ENCODE measurements at places on chromosomes 6 and 20.
A peak's percentile ranks its signal among the peaks of the same experiment; 100 is the strongest.

DNA sequence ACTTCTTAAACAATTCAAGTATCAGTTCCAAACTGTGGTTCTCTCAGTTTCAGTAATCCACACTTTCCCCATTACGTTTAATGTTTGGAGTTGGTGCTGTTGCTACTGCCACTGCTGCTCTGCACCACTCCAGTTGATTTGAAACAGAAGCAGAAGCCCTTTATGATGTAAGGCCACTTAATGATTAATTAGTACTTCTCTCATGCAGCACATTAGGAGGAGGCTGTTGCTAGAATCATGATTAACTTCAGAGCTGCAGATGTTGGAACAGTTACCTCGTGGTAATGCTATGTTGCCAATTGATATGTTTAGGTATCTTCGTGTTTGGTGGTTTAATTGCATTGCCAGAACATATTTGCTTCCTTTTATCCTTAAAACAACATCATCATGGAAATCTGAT is 986.2 kb upstream of the CITED2 start:
- no peaks in the 10 kb centered on the region for H3K36me3 ChIP-seq
- H3K4me3 ChIP-seq = no peak overlapping the region
- no peaks in the 10 kb centered on the region for H3K4me1 ChIP-seq
- no peak overlapping the region for H3K27ac ChIP-seq

DNA sequence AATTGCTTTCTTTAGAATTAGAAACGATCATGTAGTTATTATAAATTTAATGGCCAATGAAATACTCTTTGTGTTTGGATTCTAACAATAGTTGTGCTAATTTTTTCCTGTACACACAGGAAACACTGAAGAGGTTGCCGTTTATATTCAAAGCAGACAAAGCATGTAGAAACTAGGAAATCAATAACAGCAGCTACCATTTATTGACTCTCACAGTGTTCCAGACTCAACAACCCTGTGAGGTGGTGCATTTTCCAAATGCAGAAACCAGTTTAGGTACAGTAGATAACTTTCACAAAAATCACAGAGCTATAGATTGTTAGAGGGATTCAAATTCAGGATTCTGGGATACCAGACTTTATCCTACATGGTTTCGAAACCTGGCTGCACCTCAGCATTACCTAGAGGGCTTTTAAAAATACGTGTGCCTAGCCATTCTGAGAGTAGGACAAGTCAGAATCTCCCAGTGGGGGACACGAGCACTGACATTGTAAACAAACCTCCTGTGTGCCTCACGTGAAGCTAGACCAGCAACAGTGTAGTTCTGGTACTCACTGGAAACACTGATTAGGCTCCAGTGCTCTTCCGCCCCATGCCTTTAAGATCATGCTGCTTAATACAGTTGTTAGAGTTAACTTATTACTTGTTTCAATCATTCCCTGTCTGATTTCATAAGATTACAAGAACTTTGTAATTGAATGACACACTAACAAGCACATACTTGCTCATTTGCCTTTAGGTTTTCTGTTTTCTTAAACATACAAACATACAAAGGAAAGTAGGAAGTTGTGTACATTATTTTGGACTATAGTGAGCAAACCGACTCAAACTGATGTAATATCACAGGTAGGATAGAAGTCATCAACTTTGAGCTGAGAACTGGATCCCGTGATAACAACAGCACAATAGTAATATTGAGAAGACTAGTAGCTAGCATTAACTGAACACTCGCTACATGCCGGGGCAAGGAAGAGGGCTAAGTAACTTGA is 65.8 kb downstream of the MAP3K4 start:
- H3K4me3 ChIP-seq = no peak overlapping the region
- no peaks in the 10 kb centered on the region for H3K4me1 ChIP-seq
- H3K36me3 ChIP-seq = peaks cover 5% of the 10 kb centered on the region
- H3K27ac ChIP-seq = no peak overlapping the region

- peaks cover 5% of the 10 kb centered on the region for H3K4me1 ChIP-seq
- H3K36me3 ChIP-seq = no peaks in the 10 kb centered on the region
- H3K27me3 ChIP-seq = no peaks in the 10 kb centered on the region
- H3K4me3 ChIP-seq = no peak overlapping the region
- H3K27ac ChIP-seq = no peak overlapping the region
Measured at GRCh38 chr6:33865478-33866077, 61.8 kb upstream of the MLN start.

GRCh38 chr20:59587570-59587969 is 16.8 kb upstream of the PHACTR3 start:
- H3K27ac ChIP-seq = no peak overlapping the region
- no peaks in the 10 kb centered on the region for H3K27me3 ChIP-seq
- H3K4me3 ChIP-seq = no peak overlapping the region
- H3K36me3 ChIP-seq = peaks cover 5% of the 10 kb centered on the region

GRCh38 chr6:38155621-38156204 is 336.2 kb downstream of the ZFAND3 start:
- H3K27me3 ChIP-seq = no peaks in the 10 kb centered on the region
- peak overlapping the region; percentile 37 for H3K27ac ChIP-seq
- peaks cover 46% of the 10 kb centered on the region for H3K36me3 ChIP-seq
- H3K4me3 ChIP-seq = no peak overlapping the region
- peaks cover 32% of the 10 kb centered on the region for H3K4me1 ChIP-seq

- no peaks in the 10 kb centered on the region for H3K36me3 ChIP-seq
- no peak overlapping the region for H3K4me3 ChIP-seq
- H3K4me1 ChIP-seq = no peaks in the 10 kb centered on the region
- DNase-seq = no peak
- no peak overlapping the region for H3K27ac ChIP-seq
Measured at GRCh38 chr6:155958550-155958949, 502.9 kb upstream of the NOX3 start.

- H3K27ac ChIP-seq = no peak overlapping the region
- H3K36me3 ChIP-seq = no peaks in the 10 kb centered on the region
- no peak overlapping the region for H3K4me3 ChIP-seq
- no peak for DNase-seq
- H3K27me3 ChIP-seq = no peaks in the 10 kb centered on the region
Measured at GRCh38 chr6:98579079-98579478, 255.3 kb upstream of the POU3F2 start.

GRCh38 chr6:147384737-147385710 is 123.5 kb upstream of the SAMD5 start:
- H3K4me3 ChIP-seq = no peak overlapping the region
- H3K27ac ChIP-seq = no peak overlapping the region
- H3K4me1 ChIP-seq = no peaks in the 10 kb centered on the region
- H3K36me3 ChIP-seq = no peaks in the 10 kb centered on the region
- no peaks in the 10 kb centered on the region for H3K27me3 ChIP-seq

DNA sequence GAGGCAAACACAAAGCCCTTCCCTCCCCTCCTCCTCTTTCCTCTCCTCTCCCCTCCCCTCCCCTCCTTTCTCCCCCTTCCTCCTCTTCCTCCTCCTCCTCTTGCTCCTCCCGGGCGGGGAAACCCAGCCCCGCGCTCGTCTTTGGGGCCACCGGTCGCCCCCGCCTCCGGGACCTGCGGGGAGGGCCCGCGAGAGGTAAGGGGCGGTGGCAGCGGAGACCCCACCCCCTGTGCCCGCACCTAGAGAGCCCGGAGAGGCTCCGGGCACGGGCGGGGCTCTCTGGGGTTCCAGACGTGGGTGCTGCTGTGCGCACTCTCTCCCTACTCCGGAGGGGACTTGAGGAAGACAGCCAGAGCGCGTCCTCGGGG is at the start of gene RIN2:
RIN2 (plus strand) TSS at position 126 of the 368 bp plus-strand sequence. CDS start 131,344 bp downstream, outside the sequence.
- DNase-seq = no peak
- peak within 1 kb of the TSS; percentile 65 for H3K4me3 ChIP-seq
- peaks cover 23% of the 10 kb centered on the region for H3K4me1 ChIP-seq
- H3K27ac ChIP-seq = peak within 1 kb of the TSS; percentile 90

- no peak overlapping the region for H3K4me3 ChIP-seq
- no peaks in the 10 kb centered on the region for H3K27me3 ChIP-seq
- DNase-seq = no peak
Measured at GRCh38 chr6:133223452-133224029, 17.6 kb upstream of the EYA4 start.

GRCh38 chr6:57252137-57252536 is 30.0 kb upstream of the RAB23 start:
- no peak overlapping the region for H3K27ac ChIP-seq
- H3K36me3 ChIP-seq = no peaks in the 10 kb centered on the region
- H3K27me3 ChIP-seq = no peaks in the 10 kb centered on the region
- no peak for DNase-seq
- no peak overlapping the region for H3K4me3 ChIP-seq
- H3K4me1 ChIP-seq = no peaks in the 10 kb centered on the region

GRCh38 chr6:160141001-160141726 is 19.5 kb downstream of the SLC22A1 start:
- H3K4me3 ChIP-seq = no peak overlapping the region
- peaks cover 26% of the 10 kb centered on the region for H3K4me1 ChIP-seq
- peak overlapping the region; percentile 4 for H3K27ac ChIP-seq
- no peaks in the 10 kb centered on the region for H3K36me3 ChIP-seq
- no peaks in the 10 kb centered on the region for H3K27me3 ChIP-seq

DNA sequence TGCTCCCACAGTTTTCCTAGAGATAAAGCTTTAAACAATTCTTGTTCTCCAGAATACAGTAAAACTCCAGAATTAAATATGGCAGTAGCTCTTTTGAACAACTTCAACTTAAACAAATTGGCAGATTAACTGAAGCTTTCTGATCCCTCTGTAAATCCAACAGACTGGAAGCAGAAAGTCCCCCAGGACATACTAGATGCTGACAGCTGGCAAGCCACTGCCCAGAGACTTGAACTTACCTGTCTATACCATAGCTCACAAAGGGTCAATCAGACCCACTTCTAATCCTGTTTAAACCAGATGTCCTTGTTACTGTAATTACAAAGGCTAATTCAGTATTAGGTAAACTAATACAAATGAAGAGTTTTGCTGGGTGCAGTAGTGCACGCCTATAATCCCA is 12.3 kb downstream of the GPLD1 start:
- no peak overlapping the region for H3K27ac ChIP-seq
- H3K4me3 ChIP-seq = no peak overlapping the region
- H3K36me3 ChIP-seq = no peaks in the 10 kb centered on the region
- no peaks in the 10 kb centered on the region for H3K27me3 ChIP-seq
- no peak for DNase-seq

DNA sequence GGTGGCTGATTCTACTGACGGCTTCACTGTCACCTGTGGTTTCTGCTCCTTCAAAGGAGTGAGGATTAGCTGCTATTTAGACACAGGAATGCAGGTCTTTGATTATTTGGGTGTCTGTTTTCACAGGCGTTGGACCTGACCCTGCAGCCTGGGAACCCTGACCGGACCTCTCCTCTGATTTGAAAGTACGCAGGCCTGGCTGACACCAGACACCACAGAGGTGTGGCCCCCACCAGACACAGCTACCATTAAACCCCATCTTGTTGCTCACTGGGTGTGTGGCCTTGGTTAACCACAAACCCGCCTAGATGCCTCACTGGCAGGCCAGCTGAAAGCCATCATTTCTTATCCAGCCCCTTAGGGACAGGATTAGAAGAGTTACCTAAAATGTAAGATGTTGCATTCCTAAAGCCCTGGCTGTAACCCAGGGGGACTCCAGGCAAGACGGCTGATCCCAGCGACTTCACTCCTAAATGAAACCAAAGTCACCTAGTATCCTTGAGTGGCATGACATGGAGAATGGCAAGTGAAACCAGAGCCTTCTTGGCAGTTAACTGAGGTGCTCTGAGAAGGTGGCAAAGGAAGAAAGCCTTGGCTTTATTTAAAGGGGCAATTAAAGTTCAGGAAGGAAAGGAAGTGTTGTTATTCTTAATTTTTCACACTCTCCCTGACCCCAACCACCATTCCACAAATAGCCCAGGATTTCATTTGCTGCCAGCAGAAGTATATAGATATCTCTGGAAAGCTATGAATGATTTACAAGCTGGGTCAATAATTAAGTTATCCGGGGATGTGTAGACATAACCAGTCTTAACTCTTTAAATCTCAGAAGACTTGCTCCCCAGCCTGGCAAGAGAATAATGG is 169.9 kb downstream of the QRSL1 start:
- no peak for DNase-seq
- no peak overlapping the region for H3K27ac ChIP-seq
- no peaks in the 10 kb centered on the region for H3K27me3 ChIP-seq
- no peaks in the 10 kb centered on the region for H3K36me3 ChIP-seq

- no peak overlapping the region for H3K27ac ChIP-seq
- no peaks in the 10 kb centered on the region for H3K4me1 ChIP-seq
- DNase-seq = no peak
- H3K27me3 ChIP-seq = no peaks in the 10 kb centered on the region
Measured at GRCh38 chr6:106959985-106960384, 14.5 kb downstream of the CD24 start.

DNA sequence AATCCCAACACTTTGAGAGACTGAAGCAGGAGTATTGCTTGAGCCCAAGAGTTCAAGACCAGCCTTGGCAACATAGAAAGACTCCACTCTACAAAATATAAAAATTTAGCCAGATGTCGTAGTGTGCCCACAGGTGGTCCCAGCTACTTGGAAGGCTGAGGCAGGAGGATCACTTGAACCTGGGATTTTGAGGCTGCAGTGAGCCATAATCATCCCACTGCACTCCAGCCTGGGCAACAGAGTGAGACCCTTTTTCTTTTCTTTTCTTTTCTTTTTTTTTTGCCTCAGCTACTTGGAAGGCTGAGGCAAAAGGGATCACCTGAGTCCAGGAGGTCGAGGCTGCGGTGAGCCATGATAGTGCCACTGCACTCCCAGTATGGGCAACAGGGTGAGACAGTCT is 17.9 kb downstream of the FASTKD5 start:
- no peak overlapping the region for H3K27ac ChIP-seq
- H3K27me3 ChIP-seq = no peaks in the 10 kb centered on the region
- peaks cover 6% of the 10 kb centered on the region for H3K36me3 ChIP-seq

DNA sequence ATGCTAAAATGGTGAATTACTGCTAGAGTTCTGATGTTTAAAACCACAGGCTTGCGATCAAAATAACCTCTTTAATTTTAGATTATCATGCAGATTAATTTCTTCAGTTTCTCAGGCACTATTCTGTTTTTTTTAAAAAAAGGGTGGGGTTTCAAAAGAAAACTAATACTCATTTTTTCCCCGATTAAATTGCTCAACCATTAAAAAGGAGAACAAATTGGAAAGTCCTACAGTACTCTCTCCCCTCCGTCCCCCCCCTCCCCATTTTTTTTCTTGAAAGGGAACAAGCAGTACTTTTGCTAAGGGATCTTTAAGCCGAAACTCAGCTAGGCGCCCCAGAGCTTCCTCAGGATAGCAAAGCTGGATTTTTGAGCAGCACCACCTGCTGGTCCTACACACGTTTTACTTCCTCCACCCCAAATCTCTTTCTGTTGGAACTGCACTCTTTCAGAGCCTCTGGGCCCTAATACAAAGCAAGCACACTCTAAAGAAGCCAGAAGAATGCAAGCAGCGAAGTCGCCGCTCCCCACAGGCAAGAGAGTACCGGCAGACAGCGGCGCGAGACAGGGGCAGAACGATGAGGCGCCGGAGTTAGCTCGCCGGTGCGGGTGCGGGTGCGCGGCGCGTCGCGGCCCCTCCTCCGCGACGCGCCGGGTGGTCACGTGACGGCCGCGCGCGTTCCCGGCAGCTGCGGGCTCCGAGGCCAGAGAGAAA is at the start of gene RNF146:
RNF146 (plus strand) TSS at position 687 of the 714 bp plus-strand sequence. CDS start 13,475 bp downstream, outside the sequence.
- peak within 1 kb of the TSS; percentile 99 for H3K27ac ChIP-seq
- peak within 1 kb of the TSS; percentile 95 for H3K4me3 ChIP-seq

GRCh38 chr6:169271158-169271876 is 17.7 kb upstream of the THBS2 start:
- peak; percentile 24 for DNase-seq
- no peaks in the 10 kb centered on the region for H3K36me3 ChIP-seq
- H3K27ac ChIP-seq = no peak overlapping the region
- H3K27me3 ChIP-seq = no peaks in the 10 kb centered on the region
